ENCODE measurements at places on chromosomes 4 and X.
A peak's percentile ranks its signal among the peaks of the same experiment; 100 is the strongest.

GRCh38 chr4:31236020-31236638, 516.0 kb downstream of the PCDH7 start:
- no peak for DNase-seq

DNA sequence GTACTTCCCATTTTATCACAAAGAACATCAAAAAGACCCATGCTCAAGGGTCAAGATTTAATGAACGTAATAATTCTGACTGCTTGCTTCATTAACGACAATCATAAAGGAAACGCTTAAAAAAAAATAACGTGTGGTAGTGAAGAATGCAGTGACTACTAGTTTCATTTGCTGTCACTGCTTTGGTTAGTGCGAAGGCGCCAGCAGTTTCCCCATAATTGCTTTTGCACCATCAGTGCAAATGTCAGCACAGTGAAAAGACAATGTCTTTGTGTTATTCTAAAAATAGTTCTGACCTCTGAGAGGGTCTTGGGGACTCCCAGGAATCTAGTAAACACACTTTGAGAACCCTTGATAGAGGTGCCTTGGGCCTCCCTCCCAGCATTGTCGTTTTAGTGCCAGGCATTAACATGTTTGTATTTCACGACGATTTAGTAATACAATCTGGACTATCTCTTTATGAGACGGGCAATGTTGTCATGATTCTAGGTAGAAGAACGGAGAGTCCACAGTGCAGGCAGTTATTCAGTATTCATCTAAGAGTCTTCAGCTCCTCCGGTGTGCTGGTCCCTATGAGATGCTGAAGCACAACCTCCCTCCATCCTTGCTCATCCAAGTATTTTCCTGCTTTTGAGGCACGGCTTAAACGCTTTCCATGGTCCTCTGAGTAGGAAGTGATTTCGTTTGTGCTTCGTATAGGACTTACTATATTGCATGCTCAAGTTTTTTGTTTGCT, 71.0 kb downstream of the AFF1 start:
- no peak for DNase-seq

- no peak for DNase-seq
Measured at GRCh38 chr4:78353921-78354320, 197.6 kb upstream of the ANXA3 start.

GRCh38 chr4:174262624-174263444, 20.6 kb downstream of the FBXO8 start:
- peak; percentile 34 for DNase-seq

DNA sequence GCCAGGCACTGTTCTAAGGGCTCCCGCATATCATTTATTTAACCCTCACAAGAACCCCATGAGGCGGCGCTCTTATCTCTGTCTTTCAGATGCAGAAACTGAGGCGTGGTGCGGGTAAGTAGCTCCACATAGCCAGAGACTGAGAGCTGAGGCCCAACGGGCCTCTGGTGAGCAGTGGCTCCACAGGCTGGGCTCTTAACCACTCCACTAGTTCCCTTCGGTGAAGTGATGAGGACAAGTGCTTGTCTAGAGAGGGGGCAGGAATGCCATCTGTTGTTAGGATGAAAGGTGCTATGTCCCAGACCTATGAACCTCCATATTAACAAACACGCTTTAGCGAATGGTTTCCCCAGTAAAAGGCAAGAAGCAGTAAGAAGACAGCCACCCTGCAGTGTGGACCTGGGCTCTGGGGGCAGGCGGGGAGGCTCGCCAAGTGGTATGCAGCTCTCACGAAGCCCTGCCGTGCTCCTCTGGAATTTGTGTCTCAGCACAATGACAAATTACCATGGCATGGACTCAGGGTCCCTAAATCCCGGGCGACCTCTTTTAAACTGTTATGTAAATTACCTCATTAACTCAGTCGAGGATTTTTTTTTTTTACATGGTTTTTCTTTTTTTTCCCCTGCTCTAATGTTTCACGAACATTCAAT, 20.9 kb upstream of the S100G start:
- DNase-seq: peak; percentile 10

GRCh38 chr4:99655308-99656081, 2.1 kb downstream of the C4orf54 start:
- peak; percentile 31 for DNase-seq

DNA sequence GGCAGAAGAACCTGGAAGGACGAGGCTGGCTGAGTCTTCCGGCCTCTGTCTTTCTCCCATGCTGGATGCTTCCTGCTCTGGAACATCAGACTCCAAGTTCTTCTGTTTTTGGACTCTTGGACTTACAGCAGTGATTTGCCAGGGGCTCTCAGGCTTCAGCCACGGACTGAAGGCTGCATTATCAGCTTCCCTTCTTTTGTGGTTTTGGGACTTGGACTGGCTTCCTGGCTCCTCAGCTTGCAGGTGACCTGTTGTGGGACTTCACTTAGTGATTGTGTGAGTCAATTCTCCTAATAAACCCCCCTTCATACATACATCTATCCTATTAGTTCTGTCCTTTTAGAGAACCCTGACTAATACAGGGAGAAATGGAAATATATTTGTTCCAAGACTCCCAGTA, 265.8 kb downstream of the PCDH18 start:
- no peak for DNase-seq

DNA sequence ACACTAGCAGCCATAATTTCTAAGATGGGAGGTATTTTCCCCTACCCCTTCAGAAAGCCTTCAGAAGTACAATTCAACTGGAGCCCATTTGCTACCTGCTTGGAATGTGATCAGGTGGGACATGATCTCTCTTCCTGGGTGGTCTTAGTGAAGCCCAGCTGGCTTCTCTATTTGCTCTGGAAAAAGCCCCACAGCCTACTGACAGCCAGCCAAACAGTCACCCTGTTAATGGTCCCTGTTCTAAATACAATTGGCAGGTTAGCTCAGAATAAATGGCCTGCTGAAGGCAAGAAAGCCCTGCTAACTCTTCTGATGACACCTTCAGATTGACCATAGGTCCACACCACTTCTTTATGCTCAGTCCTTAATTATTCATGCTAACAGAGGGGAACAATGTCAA, 39.9 kb downstream of the HS6ST2 start:
- DNase-seq: no peak

GRCh38 chr4:40178672-40179071, 18.2 kb upstream of the RHOH start:
- no peak for DNase-seq

- DNase-seq: no peak
Measured at GRCh38 chrX:24796204-24796603, 102.5 kb downstream of the POLA1 start.

DNA sequence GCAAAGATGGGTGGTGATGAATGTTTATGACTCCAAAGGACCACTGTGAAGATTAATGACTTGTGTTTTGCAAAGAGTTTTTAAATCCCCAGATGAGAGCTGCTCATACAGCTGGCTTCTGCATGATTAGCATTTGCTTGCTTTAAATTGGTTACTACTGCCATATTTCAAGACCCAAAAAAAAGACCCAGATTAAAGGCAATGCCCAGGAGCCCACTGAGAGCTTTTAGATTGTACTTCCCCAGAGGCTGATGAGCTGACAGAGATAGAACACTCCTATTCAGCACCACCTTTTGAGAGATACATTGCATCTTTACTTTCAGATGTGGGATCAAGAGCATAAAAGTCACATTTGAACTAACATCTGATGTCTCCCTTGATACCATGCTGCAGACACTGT, 142.0 kb downstream of the HNRNPD start:
- DNase-seq: no peak

- no peak for DNase-seq
Measured at GRCh38 chr4:104044369-104044768, 324.6 kb upstream of the TACR3 start.

All from choroid plexus epithelial cell (primary cell).